ENCODE measurements at places on chromosomes 5 and 9.

- DNase-seq, result no peak
Measured at GRCh38 chr9:37264539-37264938, 144.2 kb downstream of the ZCCHC7 start.

DNA sequence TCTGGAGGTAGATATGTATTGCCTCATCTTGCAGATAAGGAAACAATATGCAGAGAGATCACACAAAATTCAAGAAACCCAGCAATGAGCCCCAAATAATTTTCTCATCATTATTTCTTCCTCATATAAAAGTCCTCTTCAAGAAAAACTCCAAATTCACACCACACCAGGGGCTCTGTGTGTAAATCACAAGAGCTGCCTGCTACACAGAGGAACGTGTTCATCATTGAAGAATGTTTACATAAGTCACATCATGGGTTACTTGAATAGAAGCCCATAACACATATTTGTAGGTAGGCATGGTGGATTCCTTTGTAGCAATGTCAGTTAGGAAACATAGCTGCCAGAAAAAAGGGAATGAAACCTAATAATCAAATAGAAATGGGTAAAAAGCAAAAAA, 308.1 kb upstream of the TLE4 start:
- no peak for DNase-seq

GRCh38 chr9:87471746-87472145, 25.9 kb upstream of the DAPK1 start:
- DNase-seq, result no peak

GRCh38 chr5:22242532-22242931, 610.6 kb downstream of the CDH12 start:
- DNase-seq, result no peak

- DNase-seq, result no peak
Measured at GRCh38 chr5:90518661-90519060, 10.7 kb downstream of the LYSMD3 start.

GRCh38 chr5:34059977-34060376, 17.0 kb upstream of the C1QTNF3 start:
- no peak for DNase-seq

DNA sequence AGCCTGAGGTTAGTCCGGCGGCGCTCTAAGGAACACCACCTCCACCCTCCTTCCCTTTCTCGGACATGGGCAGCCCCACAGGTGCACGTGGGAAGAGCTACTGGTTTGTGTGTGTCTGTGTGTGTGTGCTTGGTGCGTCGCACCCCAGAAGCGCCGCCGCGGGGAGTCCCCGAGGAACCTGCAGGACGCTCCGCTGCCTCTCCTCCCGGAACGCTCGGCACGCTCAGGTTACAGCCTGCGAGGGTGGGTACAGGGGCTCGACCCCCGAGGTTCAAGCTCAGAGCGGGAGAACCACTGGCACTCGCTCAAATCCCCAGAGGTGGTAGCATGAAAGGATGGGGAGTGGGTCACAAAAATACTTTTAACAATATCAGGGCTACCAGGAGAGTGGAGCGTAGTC, 2.0 kb downstream of the ASTN2 start:
- DNase-seq, result no peak

- DNase-seq, result no peak
Measured at GRCh38 chr9:108903420-108904103, 30.4 kb downstream of the ELP1 start.

DNA sequence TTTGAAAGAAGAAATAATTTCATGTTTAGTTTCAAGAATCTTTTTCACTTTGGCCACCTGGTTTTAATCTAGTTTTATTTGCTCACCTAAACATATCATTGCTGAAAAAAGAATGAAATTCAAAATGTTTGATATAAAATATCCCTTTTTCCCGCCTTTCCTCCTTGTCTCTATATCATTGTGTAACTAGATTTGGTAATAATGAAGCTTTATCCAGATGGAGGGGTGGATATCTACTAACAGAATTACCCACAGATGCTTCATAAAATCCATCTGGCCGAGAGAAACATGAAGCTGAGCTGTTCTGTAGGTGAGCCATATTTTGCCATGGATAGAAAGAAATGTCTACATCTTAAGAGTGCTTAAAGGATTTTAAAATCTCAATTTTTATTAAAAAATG, 214.7 kb downstream of the ICE1 start:
- no peak for DNase-seq

DNA sequence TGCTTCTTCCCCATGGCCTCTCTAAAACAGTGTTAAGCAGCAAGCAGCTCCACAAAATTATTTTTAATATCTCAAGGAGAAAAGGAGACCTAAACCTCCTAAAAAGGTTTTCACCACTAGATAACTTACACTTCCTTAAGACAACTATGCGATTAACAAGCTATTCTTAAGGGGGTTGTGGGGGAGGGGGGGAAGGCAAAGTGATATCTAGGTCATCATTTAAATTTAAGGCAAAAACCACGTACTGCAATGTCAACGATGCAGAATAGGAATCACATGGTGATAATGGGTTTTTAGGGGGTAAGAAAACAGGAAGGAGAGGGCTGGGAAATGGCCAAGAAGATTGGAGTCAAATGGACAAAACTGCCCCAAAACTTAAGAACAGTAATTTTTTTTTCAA, 32.6 kb downstream of the CSNK1A1 start:
- DNase-seq, result no peak

- DNase-seq, result no peak
Measured at GRCh38 chr9:136177224-136177623, 27.7 kb downstream of the LHX3 start.

GRCh38 chr9:116049456-116049855, 104.1 kb upstream of the PAPPA start:
- DNase-seq, result no peak

- peak; percentile 53 for DNase-seq
Measured at GRCh38 chr5:170292179-170293104, 5.1 kb downstream of the LCP2 start.

GRCh38 chr9:571066-571465, 270.4 kb upstream of the DMRT1 start:
- peak; percentile 59 for DNase-seq

GRCh38 chr9:6441269-6441668, 28.3 kb downstream of the UHRF2 start:
- DNase-seq, result no peak

- DNase-seq, result no peak
Measured at GRCh38 chr5:105956456-105957196, 1714.1 kb downstream of the EFNA5 start.

DNA sequence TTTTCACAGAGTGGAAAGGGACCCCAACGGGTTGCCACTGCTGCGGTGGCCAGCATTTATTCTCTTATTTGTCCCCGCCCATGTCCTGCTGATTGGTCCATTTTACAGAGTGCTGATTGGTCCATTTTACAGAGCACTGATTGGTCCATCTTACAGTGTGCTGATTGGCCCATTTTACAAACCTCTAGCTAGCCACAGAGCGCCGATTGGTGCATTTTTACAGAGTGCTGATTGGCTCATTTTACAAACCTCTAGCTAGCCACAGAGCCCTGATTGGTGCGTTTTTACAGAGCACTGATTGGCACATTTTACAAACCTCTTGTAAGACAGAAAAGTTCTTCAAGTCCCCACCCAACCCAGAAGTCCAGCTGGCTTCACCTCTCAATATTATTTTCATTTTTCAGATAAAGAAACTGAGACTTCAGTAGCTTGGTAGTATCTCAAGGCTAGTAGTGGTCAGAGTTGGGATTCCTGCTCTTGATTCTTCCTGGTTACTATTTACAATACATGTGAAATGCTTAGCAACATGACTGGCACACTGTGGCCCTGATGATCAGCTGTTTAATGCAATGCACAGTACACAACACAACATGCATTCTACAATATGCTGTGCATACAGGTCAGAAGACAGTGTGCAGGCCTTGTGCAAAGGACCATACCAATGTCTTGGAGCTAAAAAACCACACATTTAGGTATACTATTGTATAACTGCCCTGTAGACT, 63.6 kb upstream of the BOD1 start:
- peak; percentile 65 for DNase-seq

DNA sequence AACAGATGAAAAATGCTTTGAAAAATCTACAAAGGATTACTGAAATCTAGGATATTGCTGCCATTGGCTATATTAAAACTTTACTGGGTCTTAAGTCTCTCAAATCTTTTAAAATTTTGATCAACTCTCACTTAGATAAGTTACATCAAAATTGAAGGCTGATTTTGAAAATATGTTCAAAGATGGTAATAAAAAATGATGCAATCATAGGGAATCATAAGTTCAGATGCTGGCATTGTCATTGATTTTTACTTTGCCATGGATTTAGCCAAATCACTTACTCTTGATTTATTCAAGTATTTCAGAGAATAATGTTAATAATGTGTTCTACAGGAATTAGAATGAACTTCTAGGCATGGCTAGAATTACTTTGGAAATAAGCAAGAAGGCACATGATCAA, 24.2 kb downstream of the LARS1 start:
- DNase-seq, result no peak

DNA sequence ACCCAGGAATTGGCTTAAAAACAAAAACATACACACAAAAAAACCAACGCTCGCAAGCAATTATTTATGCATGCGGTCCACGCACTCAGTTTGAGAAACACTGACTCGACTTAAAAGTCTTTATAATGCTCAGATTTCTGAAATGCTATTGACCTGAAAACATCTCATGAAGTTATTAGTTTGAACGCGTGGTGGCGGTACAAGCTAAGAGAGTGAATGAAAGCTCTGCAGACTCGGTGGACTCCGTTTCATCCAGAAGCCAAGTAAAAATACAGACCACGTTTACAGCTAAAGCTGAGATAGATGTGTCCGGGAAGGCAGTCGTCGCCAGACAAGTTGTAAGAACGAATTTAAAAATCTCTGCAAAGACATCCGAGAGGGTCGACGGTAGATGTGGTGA, at the start of gene PCDHB6:
Gene PCDHB6 (plus strand): TSS at position 246 of the 400 bp plus-strand sequence. CDS start 201 bp downstream, outside the sequence.
- peak; percentile 63 for DNase-seq

DNA sequence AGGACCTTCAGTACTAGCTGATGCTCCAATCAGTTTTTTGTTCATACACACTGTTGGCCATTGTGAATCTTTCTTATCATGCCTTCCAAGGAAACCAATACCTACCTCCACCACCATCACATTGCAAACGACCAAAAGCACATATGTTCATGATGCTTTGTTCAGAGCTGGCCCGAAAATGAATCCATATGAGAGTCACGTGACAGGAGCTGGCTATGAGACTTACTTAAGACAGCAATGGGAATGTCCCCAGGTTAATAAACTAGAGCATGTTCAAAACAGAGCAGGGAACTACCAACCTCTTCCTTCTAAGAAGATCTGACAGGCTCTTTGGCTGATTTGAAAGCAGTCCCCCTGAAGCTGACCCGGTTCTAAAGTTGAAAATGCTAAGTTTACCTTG, 93.5 kb downstream of the FGF1 start:
- DNase-seq, result no peak

- no peak for DNase-seq
Measured at GRCh38 chr5:176636426-176636825, 6.0 kb downstream of the EIF4E1B start.

DNA sequence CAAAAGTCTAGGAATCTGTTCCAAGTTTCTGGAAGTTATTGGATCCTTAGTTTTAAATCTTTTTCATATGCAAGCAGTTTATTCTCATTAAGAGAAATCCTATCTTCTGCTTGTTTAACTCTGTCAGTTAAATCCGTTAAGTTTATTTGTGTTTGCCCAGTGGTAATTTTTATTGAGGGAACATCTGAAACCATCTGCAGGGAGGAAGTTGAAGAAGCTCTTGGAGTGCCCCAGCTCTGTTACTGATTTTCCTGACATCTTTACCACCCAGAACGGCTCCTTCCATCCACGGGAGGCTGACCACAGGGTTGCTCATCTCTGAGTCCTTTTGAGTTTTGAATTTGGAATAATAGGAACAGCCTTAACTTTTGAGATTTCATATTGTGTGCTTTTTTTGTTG, 99.9 kb upstream of the ZNF618 start:
- DNase-seq, result no peak

DNA sequence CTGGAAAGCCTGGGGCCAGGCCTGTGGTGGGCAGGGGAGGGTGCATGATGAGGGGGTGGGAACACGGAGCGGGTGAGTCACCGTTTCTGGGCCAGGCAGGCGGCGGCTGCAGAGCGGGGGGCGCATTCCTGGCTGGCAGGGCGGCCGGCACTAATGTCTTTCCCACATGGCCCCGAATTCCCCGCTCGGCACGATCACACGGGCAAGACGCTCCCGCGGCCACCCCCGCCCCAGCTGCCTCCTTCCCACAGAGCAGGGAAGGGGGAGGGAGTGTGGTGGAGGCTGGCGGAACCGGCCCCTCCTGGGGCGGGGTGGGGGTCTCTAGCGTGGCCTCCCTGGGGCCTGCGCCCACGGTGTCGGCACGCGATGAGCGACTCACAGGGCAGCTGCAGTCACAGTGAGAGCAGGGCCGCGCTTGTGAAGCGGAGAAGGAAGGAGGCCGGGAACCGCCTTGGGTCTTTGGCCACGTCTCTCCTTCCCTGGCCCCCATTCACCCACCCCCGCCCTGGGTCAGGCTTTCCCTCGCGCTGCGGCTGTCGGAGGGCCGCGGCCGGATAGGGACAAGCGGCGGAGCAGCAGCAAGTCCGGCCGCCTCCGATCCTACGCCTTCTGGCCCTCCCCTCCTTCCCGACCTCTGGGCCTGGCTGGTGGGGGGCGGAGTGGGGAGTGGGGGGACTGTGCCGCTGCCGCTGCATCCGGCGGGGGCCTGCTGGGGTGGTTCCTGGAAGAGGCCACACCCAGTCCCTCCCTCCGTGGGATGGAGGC, 48.9 kb downstream of the CXXC5 start:
- DNase-seq, result no peak

DNA sequence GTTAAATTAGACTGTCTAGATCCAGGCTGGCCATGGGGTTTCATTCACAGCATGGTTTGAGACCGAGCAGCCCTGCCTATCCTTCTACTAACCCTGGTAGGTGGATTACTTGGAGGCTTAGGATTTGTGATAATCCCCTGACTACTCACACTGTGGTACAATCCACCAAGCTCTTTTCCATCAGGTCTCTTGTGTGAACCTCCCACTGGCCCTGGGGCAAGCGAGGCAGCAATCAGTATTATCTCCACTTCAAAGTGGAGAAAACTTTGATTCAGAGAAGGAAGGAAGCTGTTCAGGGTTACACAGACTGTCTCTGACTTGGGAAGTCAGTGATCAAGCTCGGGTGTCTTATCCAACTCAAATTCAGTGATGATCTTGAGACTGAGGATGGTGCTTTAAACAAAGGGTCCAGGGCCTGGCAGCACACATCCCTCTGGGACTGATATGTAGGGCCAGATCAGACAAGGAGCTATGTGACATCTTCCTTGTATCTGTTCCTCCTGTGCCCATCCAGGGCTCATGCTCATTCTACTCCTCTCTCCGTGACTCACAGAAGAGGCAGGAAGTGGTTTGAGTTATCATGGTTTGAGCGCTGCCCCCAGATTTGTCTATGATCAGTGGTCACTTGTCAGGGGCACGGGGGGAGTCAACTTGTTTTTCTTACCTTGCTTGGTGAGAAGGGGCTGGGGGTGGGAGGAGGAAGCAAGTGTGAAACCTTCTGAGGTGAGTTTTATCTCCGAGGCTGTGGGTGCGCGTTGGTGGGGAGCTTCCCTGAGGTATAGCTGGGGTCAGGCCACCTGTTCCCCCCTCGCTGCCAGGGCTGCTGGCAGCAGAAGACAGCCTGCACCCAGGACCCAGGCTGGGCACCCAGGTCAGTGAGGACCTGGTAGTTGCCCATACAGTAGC, 48.6 kb downstream of the RGS3 start:
- DNase-seq, result no peak
